ENCODE measurements at places on chromosomes 7 and 10. TPM values are rescaled to one million over a fixed set of nuclear protein-coding genes. Genes with fewer than 3 reads are reported as not detected.

The PDK4 gene
- total RNA-seq = 1.9 TPM

- no peak for DNase-seq
Measured at GRCh38 chr7:127413962-127414361, 21.5 kb upstream of the ZNF800 start.

The GNG11 gene
- 9.4 TPM for total RNA-seq

The FANK1 gene
- 3.3 TPM for total RNA-seq

The TTYH3 gene
- 196 TPM for total RNA-seq

The RAB19 gene
- not detected for total RNA-seq

DNA sequence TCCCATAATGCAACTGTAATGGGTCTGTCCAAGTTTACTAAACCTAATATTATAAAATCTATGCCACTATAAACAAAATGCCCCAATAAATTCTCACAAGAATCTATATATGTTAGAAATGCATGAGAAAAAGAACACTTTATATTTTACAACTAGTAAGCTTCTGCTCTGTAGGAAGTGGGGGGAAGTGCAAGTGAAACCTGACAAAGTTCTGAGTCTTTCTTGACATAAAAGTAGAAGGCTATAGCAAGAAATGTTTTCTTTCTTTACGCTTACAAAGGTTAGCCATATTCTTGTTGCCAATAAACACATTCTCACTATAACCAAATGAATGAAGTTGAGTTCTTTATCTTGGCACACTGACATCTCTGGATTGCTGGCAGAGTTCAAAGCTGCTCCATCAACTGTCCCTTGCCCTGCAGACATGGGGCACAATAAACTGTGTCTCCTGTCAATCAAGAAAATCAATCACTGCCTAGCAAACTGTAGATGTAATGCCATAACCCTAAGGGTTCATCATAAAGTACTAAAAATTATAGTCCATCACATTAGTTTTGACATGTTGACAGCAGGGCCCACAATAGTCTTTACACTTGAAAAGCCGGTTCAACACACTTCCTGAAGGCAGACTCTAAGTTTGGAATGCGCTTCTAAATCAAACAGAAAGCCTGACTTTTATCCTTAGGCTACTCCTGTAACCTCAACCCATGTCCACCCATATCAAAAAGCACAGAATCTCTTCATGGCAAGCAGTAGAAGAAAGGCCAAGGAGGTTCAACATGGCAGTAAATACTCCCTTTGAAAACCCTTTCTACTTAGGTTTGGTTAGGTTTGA is 58.6 kb downstream of the TPK1 start:
- no peak for DNase-seq

- no peak for DNase-seq
Measured at GRCh38 chr10:17789396-17789795, 19.8 kb upstream of the MRC1 start.

The KLF6 gene
- total RNA-seq = 330 TPM

- DNase-seq = no peak
Measured at GRCh38 chr7:38675494-38676106, 44.4 kb upstream of the AMPH start.

The TMEM139 gene
- not detected for total RNA-seq

DNA sequence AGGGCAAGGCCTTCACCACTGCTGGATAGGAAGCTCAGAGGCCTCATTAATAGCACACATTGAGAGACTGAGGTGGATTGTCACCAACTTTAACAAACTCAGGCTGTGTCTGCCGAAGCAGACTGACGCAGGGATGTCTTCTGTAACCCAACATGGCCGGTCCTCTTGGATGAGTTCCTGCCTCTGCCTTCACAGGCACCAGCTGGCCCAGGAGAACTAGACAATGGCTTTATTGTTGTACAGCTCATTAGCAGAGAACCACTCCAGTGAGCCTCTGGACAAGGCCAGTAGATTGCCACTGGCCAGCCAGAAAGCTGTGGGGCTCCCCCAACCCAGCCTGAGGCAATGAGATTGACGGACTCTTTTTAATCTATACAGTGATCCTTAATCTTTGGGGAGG is 9.4 kb downstream of the NODAL start:
- no peak for DNase-seq

- peak; percentile 47 for DNase-seq
Measured at GRCh38 chr10:96390460-96390864, 31.7 kb upstream of the OPALIN start.

DNA sequence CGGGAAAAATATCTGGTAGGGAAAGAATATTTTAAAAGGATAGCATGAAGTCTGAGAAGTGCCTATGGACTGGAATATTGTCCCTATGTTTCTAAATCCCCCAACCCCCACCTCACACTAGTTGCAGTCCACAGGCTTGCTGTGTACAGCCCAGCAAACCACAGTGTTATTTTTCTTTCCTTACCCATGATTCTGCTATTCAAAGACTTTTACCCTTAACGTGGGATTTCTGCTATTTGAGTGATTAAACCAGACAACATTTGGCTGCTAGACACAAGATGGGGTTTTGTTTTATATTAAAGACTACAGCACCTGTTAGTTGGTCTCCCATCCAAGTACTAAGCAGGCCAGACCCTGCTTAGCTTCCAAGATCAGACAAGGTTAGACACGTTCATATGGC is 120.5 kb upstream of the MYO3A start:
- DNase-seq = no peak

DNA sequence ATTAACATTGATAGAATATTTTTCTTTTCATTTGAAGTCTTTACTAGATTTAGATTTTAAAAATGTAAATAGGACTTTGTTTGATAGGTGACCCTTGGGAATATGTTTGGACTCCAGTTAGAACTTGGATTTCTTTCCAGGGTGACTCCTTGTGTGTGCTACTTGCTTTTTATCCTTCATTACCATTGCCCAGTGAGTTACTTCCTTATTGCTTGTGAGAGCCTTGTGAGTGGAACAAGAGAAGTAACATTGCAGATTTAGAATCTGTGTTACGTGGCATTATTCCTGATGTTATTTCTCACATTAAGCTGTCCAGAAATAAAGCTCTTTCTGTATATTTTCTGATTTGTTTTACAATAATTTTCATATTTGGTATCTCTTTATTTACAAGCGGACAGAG is 128.0 kb upstream of the LRGUK start:
- no peak for DNase-seq

DNA sequence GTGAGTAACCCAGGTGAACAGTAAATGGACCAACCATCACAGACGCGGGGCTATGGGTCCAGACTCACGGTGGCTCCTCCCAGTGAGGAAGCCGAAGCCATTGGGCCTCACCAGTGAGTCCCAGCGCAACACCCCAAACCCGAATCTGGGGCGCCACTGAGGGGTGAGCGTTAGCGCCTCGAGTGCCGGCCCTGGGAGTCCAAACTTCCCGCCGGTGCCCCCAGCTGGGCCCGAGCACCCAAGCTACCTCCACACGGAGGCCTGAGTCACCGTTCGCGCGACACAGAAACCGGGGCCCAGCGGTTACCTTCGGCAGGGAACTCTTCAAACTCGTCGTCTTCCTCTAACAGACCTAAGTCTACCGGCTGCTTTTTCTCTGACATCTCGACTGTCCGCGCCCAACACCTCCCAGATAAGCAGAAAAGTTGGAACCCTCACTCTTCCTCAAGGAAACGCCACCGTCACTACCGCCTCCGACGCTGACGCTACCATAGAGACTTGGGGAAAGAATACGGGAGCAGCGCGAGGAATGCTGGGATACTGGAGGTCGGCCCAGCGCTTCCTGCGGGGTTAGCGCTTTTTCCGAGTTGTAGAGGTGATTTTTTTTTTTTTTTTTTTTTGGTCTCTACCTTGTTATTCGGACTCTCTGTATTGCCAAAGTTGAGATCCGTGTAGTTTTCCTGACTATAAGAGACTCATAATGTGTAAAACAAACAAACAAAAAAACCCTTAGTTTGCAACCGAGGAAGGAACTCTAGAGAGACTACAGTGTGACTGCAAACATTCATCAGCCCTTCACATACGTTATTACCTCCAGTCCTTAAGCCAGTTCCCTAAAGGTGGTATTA is at the start of gene SEM1:
SEM1 (minus strand) TSS at position 466 of the 848 bp plus-strand sequence; CDS start at position 383, 83 bp downstream.
- peak; percentile 88 for DNase-seq

- no peak for DNase-seq
Measured at GRCh38 chr7:80231707-80232106, 97.1 kb downstream of the GNAI1 start.

GRCh38 chr7:142408794-142409193 is 150.9 kb upstream of the PRSS58 start:
- DNase-seq = no peak

- DNase-seq = no peak
Measured at GRCh38 chr10:112295853-112296830, 12.9 kb downstream of the TECTB start.

DNA sequence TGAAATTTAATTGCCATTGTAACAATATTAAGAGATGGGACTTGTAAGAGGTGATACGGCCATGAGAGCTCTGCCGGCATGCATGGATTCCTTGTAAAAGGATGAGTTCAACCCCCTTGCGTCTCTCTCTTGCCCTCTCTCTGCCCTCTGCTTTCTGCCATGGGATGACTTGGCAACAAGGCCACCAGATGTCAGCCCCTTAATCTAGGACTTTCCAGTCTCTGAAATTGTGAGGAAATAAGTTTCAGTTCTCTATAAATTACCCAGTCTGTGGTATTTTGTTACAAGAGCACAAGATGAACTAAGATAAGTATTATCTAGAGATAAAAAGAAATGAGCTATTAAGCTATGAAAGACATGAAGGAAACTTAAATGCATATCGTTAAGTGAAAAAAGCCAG is 145.7 kb upstream of the AHR start:
- DNase-seq = no peak

The KAZALD1 gene
- 18.9 TPM for total RNA-seq

The GRM8 gene
- total RNA-seq = not detected

DNA sequence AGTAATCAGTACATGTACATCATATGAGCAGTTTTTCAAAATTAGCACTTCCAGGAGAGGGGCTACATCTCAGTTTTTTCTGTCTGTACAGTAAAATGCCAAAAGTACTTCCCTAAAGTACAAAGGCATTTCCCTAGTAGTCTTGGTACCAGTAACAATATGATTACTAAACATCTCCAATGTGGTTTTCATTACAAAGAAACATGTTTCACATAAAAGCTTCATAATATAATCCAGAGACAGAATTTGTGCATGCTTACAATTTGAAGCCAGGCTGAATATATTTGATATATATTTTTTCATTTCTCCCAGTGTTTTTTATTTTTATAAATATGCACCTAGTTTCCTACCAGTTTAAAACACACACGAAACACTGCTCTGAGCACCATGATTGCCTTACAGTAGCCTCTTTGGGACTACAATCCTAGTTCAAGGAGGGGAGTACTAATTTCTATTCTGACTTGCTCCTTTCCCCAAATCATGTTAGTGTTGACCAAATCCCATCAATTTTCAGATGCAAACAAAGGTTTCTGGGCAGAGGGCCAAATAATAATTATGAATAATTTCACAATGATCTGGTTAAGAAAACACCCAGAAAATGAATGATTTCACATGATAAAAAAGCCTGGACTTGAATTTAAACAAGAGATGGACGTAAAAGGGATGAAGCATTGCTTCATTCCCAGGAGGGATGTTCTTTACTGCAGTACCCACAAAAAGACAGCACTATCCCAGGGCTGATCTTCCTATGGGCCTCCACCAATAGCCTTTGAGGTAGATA is 201.3 kb downstream of the SLC25A13 start:
- no peak for DNase-seq

GRCh38 chr7:120529736-120530135 is 256.8 kb downstream of the KCND2 start:
- DNase-seq = no peak

GRCh38 chr7:138091032-138091431 is 14.8 kb downstream of the AKR1D1 start:
- no peak for DNase-seq

- no peak for DNase-seq
Measured at GRCh38 chr7:69814421-69814962, 216.2 kb downstream of the AUTS2 start.

The ERCC6 gene
- total RNA-seq = 40.2 TPM

DNA sequence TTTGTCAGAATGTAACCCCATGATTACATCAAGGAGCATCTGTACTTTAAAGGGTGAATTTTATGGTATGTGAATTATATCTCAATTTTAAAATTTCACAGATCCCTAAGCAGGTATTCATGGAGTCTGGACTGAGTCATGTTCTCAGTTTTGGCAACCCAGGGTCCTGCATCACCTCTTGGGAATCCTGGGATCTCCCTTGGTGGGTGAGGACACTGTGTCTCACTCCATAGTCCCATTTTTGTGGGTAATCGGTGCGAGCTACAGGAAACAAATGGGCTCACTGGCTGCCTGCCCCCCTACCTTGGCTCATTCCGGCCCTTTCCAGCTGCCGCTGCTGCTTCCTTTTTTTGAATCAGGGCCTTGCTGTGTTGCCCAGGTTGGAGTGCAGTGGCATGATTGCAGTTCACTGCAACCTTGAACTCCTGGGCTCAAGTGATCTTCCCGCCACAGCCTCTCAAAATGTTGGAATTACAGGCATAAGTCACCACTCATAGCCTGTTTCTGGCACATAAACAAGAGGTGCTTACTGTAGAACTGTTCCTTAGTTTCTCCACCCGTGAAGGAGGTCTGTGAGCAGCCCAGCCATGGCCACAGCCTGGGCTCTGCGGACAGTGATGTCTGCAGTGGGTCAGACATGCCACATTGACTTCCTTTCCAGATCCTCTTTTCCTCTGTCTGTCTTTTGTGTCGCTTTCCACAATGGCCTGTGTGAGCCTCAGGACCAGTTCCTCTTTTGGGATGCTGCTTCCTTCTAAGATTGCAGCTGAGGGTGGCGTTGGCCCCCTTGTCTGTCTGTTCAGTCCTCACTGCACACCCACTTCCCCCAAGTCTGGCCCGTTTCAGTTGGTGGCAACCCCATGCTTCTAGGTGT is 14.5 kb downstream of the PALD1 start:
- no peak for DNase-seq

- DNase-seq = peak; percentile 30
Measured at GRCh38 chr10:6239213-6239991, 36.7 kb downstream of the PFKFB3 start.

- no peak for DNase-seq
Measured at GRCh38 chr7:138008588-138009349, 6.9 kb upstream of the CREB3L2 start.

The GHRHR gene
- not detected for total RNA-seq

- no peak for DNase-seq
Measured at GRCh38 chr7:31982962-31983361, 87.2 kb downstream of the PDE1C start.

- no peak for DNase-seq
Measured at GRCh38 chr7:121503039-121503438, 106.9 kb upstream of the FAM3C start.

DNA sequence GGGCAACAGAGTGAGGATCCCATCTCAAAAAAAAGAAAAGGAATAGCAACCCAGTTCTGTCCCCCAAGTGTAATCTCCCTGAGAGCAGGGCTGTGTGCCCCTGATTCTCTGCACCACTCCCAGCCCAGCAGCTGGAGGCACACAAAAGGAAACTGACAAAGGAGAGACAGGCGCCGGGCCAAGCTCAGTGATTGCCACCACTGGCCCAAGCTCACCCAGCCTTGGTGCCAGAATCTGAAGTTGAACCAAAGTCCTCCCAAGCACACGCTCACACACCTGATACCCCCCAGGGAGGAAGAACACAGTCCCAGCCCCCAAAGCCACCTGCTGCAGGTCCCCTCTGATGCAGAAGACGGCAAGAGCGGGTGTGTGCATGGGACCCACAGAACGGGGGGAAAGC is 50.3 kb downstream of the TNRC18 start:
- DNase-seq = no peak

The PNLIPRP3 gene
- not detected for total RNA-seq

The GFRA1 gene
- 73.3 TPM for total RNA-seq

The HNRNPF gene
- total RNA-seq = 123 TPM

Data from chondrocyte (in vitro differentiated cells).